ENCODE measurements at places on chromosomes 4 and X. TPM values are rescaled to one million over a fixed set of nuclear protein-coding genes. Genes with fewer than 3 reads are reported as not detected.

SPATA18 gene
- polyA plus RNA-seq = 3.1 TPM

NAT8L gene
- 0.43 TPM for polyA plus RNA-seq

GRCh38 chr4:14294611-14295010 is 667.1 kb upstream of the BOD1L1 start:
- no peak for DNase-seq

DNA sequence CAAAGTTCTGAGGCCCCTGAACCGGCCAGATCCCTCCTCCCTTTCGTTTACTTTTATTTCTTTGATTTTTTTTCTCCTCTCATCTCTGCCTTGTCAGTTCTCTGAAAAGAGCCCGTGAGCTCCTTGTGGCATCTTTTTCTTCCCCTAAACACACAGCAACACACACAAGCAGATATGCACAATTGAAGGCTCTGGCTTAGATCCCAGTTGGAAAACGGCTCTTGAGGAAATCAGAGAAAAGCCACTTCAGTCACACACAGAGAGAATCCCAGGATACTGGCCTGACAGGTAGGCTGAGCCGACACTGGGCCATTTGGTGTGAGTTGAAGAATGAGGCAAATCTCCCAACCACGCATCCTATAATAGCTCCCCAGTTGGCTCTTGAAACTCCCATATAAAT is 12.9 kb downstream of the DIPK2B start:
- no peak for DNase-seq

DNA sequence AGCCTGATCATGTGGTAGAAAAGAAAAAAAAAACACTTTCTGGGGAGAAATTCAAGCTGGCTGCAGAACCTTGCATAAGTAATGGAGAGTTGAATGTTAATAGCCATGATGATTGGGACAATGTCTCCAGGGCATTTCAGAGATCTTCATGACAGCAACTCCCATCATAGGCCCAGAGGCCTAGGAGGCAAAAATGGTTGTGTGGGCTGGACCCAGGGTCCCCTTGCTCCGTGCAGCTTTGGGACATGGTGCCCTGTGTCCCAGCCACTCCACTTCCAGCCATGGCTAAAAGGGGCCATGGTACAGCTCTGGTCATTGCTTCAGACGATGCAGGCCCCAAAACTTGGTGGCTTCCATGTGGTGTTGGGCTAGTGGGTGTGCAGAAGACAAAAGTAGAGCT is 1170.9 kb downstream of the C4orf33 start:
- no peak for DNase-seq

GRCh38 chr4:2695346-2696060 is 60.6 kb downstream of the TNIP2 start:
- no peak for DNase-seq
